ENCODE measurements at places on chromosomes 12 and 14. TPM values are rescaled to one million over a fixed set of nuclear protein-coding genes. Genes with fewer than 3 reads are reported as not detected.

NUDT14 gene
- 21.5 TPM for polyA plus RNA-seq

DNA sequence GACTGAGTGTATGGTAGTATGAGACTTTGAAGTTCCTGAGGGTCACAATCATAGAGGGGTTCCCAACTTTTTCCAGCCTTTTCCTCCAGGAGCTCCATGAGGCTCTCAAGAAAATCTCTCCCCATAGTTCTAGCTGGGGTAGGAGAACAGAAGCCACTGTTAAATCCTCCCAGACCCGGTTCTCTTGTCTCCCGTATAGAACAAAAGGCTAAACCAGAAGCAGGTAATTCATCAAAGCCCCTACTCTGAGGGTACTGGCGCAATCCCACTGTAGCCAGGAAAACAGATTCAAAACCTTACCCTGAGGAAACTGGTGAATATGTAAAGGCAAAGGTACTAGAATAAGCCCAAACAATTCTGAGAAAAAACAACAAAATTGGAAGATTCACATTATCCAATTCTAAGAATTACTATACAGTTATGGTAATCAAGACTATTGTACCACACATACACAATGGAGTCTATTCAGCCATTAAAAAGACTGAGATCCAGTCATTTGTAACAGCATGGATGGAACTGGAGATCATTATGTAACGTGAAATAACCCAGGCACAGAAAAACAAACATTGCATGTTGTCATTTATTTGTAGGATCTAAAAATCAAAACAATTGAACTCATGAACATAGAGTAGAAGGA lies 20.5 kb downstream of the OR8S1 start:
- DNase-seq: no peak

DNA sequence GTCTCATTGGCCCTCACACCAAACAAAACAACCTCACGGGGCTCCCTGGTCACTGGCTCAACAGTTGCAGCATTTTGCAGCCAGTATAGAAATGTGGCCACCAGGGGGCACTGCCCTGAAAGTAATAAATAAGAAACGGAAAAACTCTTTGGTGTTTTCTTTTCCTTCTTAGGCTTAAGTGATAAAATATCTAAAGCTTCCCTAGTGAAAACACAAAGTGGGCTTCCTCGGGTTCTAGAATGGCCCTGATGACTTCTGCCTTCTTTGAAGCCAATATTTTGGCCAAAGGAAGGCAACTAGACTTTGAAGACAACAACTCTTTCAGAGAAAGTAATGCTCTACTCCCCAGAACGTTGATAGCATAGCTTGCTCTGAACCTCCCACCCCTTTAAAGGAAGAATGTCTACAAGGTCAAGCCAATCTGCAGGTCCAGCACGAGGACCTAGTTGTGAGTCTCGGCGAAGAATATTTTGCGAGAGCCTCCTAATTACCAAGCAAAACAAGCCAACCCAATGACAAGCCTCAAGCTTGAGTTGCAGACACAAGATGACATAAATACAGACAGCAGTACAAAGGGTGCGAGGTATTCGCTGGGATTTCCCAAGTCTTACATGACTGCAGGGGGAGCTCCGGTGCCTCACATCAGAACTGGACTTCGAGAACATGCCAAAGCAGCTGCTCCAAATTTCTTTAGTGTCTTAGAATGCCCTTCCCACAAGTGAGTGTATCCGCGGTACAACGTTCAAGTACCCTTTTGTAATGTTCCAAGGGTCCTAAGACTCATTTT lies 2.6 kb downstream of the ITPK1 start:
- peak; percentile 78 for DNase-seq

- no peak for DNase-seq
These were observed 4.4 kb downstream of the IPO8 start for GRCh38 chr12:30691122-30691879.

DNA sequence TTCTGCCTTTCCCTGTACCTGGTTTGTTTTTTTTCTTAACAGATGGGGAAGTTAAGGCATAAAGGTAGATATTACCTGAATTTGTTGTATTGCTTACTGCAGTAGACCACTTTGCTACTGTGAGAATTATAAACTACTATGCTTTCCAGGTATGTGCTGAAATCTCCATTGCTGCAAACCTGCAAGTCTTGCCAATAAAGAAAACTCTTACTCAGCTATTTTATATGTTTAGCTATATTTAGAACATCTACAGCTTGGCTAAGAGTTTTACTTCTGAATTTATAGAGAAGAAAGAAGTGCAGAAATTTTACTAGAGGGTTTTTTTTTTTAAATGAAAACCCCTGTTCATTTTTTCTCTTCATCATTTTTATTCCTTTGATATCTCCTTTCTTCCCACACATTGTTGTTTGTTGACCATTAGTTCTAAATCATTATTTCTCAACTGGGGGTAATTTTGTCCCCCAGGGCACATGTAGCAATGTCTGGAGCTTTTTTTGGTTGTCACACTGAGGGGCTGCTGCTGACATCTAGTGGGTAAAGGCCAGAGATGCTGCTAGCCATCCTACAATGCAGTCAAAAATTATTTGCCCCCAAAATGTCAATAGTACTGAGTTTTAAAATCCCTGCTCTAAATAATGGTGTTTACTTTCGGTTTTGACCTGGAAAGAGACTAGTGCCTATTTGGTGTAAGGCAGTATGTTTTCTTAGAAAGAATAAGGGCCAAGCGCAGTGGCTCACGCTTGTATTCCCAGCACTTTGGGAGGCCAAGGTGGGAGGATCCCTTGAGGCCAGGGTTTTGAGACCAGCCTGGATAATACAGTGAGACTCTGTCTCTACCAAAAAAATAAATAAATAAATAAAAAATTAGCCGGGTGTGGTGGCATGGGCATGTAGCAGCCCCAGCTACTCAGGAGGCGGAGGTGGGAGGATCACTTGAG lies 48.6 kb downstream of the PCNX1 start:
- DNase-seq: no peak

GRCh38 chr14:68843471-68844209 lies 50.8 kb upstream of the ZFP36L1 start:
- no peak for DNase-seq

GRCh38 chr12:13727707-13728195 lies 253.7 kb downstream of the GRIN2B start:
- DNase-seq: no peak
